ENCODE measurements at places on chromosomes 7 and 10. TPM values are rescaled to one million over a fixed set of nuclear protein-coding genes. Genes with fewer than 3 reads are reported as not detected.

Gene LIPM
- total RNA-seq, result not detected

Gene AASS
- 2.1 TPM for total RNA-seq

Gene ADCK2
- 25.7 TPM for total RNA-seq

Gene GJD4
- total RNA-seq, result not detected

Gene EPHB6
- 15.1 TPM for total RNA-seq

Gene PLEKHS1
- 0.09 TPM for total RNA-seq

Gene ERLIN1
- total RNA-seq, result 18.7 TPM

Gene TMEM140
- 10.8 TPM for total RNA-seq

Gene MARVELD1
- total RNA-seq, result 1.8 TPM

Gene CTAGE6
- 0.94 TPM for total RNA-seq

DNA sequence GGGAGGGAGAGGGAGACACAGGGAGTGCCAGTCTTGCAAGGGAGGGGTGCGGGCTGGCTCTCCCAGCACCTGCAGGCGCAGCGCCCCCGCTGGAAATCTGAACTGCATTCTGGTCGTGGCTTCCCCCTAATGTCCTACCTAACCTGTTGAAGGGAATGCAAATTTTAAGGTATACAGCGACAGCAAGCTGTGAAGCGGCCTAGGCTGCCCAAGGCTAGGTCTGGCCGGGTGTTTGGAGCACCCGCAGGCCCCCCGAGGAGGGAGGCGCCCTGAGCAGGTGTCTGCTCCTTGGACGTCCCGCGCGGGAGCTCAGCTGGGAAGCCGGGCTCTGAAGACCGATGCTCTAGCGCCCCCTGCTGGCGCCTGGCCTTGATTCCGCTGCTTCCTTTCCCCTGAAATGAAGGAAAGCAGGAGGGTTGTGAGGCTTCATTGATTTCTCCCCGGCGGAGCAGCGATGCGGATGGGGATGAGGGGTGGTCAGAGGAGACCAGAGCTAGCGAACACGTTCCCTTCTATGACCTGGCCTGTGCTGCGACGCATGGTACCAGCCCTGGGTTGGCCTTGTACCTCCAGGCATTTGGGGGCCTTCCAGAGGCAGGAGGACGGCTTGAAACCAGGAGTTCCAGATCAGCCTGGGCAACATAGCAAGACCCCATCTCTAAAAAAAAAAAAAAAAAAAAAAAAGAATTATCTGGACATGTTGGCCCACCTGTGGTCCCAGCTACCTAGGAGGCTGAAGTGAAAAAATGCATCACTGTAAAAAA lies 601.3 kb downstream of the GALNT17 start:
- no peak overlapping the region for H3K4me3 ChIP-seq
- H3K27ac ChIP-seq, result no peak overlapping the region
- DNase-seq, result peak; percentile 87
- H3K27me3 ChIP-seq, result peaks cover 4% of the 10 kb centered on the region
- H3K36me3 ChIP-seq, result no peaks in the 10 kb centered on the region

GRCh38 chr7:147774461-147774860 lies 816.1 kb upstream of the C7orf33 start:
- H3K36me3 ChIP-seq, result no peaks in the 10 kb centered on the region
- DNase-seq, result no peak
- no peaks in the 10 kb centered on the region for H3K27me3 ChIP-seq
- H3K27ac ChIP-seq, result no peak overlapping the region
- no peak overlapping the region for H3K4me3 ChIP-seq

DNA sequence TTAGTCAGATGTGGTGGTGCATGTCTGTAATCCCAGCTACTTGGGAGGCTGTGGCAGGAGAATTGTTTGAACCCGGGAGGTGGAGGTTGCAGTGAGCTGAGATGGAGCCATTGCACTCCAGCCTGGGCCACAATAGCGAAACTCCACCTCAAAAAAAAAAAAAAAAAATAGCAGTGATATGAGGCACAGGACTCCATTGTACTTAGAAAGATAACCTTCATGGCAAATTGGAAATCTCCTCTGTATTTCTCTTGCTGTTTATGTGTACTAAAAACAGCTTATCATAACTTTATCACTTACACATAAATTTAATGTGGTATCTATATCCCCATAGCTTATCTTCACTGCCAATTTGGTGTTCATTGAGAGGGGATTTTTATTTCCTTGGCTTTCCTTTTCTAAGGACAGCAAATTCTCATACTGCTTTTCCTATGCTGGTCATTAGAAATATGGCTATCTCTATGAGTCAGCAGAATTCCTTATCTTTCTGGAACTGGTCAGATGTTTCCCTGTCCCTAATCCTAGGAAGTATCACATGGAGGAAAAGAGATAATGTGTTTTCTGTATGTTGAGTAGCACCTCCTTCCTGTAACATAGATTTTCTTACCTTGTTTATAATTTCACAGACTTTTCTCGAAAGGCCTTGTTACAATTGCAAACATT lies 40.6 kb upstream of the ZEB1 start:
- no peak overlapping the region for H3K27ac ChIP-seq
- no peaks in the 10 kb centered on the region for H3K27me3 ChIP-seq
- no peak for DNase-seq
- peaks cover 5% of the 10 kb centered on the region for H3K4me1 ChIP-seq
- H3K4me3 ChIP-seq, result no peak overlapping the region
- H3K36me3 ChIP-seq, result no peaks in the 10 kb centered on the region

- H3K4me3 ChIP-seq, result no peak overlapping the region
- no peaks in the 10 kb centered on the region for H3K4me1 ChIP-seq
- H3K36me3 ChIP-seq, result no peaks in the 10 kb centered on the region
- no peak overlapping the region for H3K27ac ChIP-seq
Measured at GRCh38 chr7:18103436-18104218, 76.0 kb upstream of the PRPS1L1 start.

DNA sequence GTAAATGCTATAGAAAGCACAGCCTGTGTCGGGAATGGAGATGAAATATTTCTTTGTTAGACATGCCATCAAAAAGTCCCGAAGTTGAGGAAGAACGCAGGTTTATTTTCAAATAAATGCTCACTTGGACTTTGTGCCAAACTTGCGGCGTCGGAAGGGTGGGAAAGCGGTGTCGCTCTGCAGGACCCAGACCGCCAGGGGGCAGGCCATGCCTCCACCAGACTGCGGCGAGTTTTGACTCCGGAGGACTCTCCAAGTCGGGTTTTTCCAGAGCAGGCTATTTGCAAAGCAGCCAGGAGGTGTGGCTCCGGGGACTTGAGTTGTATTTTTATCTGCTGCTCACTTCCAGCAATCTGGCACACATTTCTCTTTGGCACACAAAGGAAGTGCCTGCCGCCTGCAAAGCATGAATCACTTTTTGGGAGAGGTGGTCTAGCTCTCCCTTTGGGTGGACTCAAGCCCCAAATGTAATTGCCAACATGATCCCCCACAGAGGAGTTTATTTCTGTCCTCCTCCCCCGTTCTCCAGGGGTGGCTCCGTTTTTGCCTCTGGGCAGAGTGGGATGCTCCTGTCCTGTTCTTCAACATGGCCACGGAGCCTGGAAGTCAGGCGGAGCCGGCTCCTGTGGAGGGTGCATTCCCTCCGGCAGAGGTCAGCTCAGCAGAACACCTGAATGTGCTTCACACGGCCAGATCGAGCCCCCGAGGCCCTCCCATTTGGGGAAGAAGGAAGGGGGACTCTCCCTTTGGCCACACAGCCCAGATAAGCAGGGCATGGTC lies 82.3 kb upstream of the GPR26 start:
- no peak overlapping the region for H3K27ac ChIP-seq
- H3K27me3 ChIP-seq, result peaks cover 34% of the 10 kb centered on the region
- no peaks in the 10 kb centered on the region for H3K36me3 ChIP-seq
- peak; percentile 73 for DNase-seq

- no peak overlapping the region for H3K27ac ChIP-seq
- no peak overlapping the region for H3K4me3 ChIP-seq
- no peak for DNase-seq
- no peaks in the 10 kb centered on the region for H3K36me3 ChIP-seq
- no peaks in the 10 kb centered on the region for H3K27me3 ChIP-seq
Measured at GRCh38 chr7:146956321-146956720, 839.7 kb downstream of the CNTNAP2 start.

- H3K27ac ChIP-seq, result no peak overlapping the region
- no peaks in the 10 kb centered on the region for H3K36me3 ChIP-seq
- DNase-seq, result no peak
- no peak overlapping the region for H3K4me3 ChIP-seq
- no peaks in the 10 kb centered on the region for H3K27me3 ChIP-seq
Measured at GRCh38 chr7:148681821-148682220, 16.9 kb upstream of the CUL1 start.

DNA sequence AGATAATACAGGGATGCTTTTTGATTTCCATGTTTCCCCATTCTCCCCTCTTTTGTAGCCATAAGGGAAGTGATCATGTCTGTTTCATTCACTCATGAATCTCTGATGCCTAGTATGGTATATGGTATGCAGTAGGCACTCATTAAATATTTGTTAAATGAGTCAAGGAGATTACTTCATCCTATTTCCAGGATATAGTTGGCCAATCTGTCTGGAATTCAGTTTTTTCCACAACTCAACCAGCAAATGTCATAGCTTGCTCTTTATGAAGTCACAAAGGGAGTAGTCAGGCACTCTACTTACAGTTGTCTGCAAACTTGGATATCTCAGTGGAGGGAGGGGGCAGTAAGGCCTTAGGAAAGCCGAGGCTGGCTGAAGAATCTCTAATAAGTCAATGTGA lies 853.6 kb downstream of the LRMDA start:
- no peak for DNase-seq
- H3K27ac ChIP-seq, result no peak overlapping the region
- no peak overlapping the region for H3K4me3 ChIP-seq
- peaks cover 2% of the 10 kb centered on the region for H3K27me3 ChIP-seq
- no peaks in the 10 kb centered on the region for H3K36me3 ChIP-seq

GRCh38 chr7:116911801-116912200 lies 41.5 kb upstream of the ST7 start:
- H3K4me3 ChIP-seq, result no peak overlapping the region
- no peaks in the 10 kb centered on the region for H3K27me3 ChIP-seq
- no peaks in the 10 kb centered on the region for H3K4me1 ChIP-seq
- no peak for DNase-seq

DNA sequence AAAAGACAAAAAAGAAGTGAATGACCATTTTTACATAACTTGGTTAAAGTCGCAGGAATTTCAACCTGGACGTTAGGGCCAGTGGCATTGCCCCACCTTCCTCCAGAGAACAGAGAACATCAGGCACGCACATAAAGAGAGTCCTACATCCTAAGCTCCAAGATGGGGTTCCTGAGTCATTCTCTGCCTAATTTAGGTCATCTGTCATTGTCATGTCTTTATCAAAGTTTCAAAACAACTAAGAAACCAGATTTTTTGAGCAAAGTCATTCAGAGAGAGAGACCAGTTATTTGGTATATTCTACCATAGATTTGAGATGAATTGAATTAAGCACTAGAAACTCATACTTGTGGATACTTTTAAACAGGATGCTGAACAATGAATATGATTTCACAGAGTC lies 241.7 kb downstream of the CALN1 start:
- DNase-seq, result no peak
- H3K27ac ChIP-seq, result no peak overlapping the region
- H3K36me3 ChIP-seq, result no peaks in the 10 kb centered on the region

GRCh38 chr10:60271319-60272040 lies 118.2 kb downstream of the ANK3 start:
- H3K27ac ChIP-seq, result no peak overlapping the region
- H3K36me3 ChIP-seq, result peaks cover 24% of the 10 kb centered on the region
- no peaks in the 10 kb centered on the region for H3K27me3 ChIP-seq
- no peak overlapping the region for H3K4me3 ChIP-seq
- no peaks in the 10 kb centered on the region for H3K4me1 ChIP-seq

DNA sequence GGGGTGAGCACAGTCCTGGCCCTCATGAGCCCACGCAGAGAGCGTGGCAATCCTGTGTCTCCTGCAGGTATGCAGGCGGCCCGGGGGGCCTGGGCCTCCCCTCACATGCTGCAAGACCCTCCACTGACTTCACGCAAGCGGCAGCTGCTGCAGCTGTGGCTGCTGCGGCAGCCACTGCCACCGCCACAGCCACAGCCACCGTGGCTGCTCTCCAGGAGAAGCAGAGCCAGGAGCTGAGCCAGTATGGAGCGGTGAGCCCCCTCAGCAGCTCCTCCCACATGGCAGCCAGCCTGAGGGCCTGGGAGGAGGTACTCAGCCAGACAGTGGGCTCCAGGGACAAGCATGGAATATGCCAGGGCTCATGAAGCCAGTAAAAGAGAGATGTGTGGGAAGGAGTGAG lies 8.7 kb downstream of the ZMIZ2 start:
- no peaks in the 10 kb centered on the region for H3K27me3 ChIP-seq
- DNase-seq, result no peak
- no peak overlapping the region for H3K27ac ChIP-seq
- peaks cover 14% of the 10 kb centered on the region for H3K36me3 ChIP-seq
- H3K4me1 ChIP-seq, result peaks cover 14% of the 10 kb centered on the region

- no peaks in the 10 kb centered on the region for H3K4me1 ChIP-seq
- no peak for DNase-seq
- no peaks in the 10 kb centered on the region for H3K27me3 ChIP-seq
- no peak overlapping the region for H3K27ac ChIP-seq
- H3K36me3 ChIP-seq, result no peaks in the 10 kb centered on the region
Measured at GRCh38 chr7:124655990-124656389, 109.6 kb downstream of the GPR37 start.

DNA sequence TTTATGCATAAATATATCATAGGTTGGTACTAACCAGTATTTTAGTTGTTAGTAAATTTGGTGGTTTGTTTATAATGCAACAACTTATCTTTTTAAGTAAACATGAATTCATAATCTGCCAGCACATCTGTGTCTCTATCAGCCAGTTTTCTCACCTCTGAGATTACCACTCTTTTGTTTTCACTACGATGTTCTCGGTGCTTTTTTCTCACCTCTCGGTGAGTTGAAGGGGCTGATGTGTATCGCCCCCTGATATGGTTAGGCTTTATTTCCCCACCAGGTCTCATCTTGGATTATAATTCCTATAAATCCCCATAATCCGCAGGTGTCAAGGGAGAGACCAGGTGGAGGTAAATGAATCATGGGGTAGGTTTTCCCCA lies 114.1 kb downstream of the CAMK1D start:
- H3K27ac ChIP-seq, result no peak overlapping the region
- DNase-seq, result no peak
- H3K27me3 ChIP-seq, result no peaks in the 10 kb centered on the region

- no peaks in the 10 kb centered on the region for H3K27me3 ChIP-seq
- H3K4me3 ChIP-seq, result no peak overlapping the region
- H3K36me3 ChIP-seq, result peaks cover 8% of the 10 kb centered on the region
- H3K4me1 ChIP-seq, result peaks cover 5% of the 10 kb centered on the region
Measured at GRCh38 chr7:98168181-98168903, 42.9 kb upstream of the BHLHA15 start.

GRCh38 chr10:24533981-24534380 lies 189.7 kb downstream of the ARHGAP21 start:
- no peak overlapping the region for H3K4me3 ChIP-seq
- DNase-seq, result no peak
- no peaks in the 10 kb centered on the region for H3K36me3 ChIP-seq
- H3K4me1 ChIP-seq, result no peaks in the 10 kb centered on the region
- no peak overlapping the region for H3K27ac ChIP-seq

GRCh38 chr7:82173400-82174021 lies 270.1 kb downstream of the CACNA2D1 start:
- H3K4me1 ChIP-seq, result no peaks in the 10 kb centered on the region
- no peak for DNase-seq
- H3K36me3 ChIP-seq, result no peaks in the 10 kb centered on the region

Measured in activated CD4-positive, alpha-beta T cell treated with anti-CD3 and anti-CD28 coated beads for 36 hours (primary cell).